ENCODE measurements at places on chromosomes 5 and 9.

DNA sequence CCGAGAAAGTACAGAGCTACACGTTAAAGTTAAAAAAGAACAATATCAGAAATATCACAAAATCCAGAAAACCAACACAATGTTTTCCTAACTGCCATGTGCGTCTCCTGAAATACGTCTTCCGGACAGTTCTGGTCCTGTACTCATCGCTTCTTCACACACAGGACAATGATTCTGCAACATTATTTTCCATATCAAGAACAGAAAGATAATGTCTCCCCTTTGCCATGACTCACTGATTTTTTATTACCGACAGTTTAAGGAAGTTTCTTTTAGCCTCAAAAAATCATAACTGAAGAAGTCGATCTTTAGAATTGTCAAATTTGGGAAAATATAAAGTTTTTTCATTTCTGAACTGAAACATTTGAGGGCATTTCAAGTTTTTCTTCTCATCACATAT lies 2.5 kb downstream of the TBC1D9B start:
- DNase-seq = no peak

- no peak for DNase-seq
Observed at GRCh38 chr9:4921449-4921848, 63.6 kb upstream of the JAK2 start.

- no peak for DNase-seq
Observed at GRCh38 chr9:69811351-69811868, 9.2 kb upstream of the CFAP95 start.

- DNase-seq = no peak
Observed at GRCh38 chr5:76697670-76698069, 18.3 kb upstream of the F2R start.

DNA sequence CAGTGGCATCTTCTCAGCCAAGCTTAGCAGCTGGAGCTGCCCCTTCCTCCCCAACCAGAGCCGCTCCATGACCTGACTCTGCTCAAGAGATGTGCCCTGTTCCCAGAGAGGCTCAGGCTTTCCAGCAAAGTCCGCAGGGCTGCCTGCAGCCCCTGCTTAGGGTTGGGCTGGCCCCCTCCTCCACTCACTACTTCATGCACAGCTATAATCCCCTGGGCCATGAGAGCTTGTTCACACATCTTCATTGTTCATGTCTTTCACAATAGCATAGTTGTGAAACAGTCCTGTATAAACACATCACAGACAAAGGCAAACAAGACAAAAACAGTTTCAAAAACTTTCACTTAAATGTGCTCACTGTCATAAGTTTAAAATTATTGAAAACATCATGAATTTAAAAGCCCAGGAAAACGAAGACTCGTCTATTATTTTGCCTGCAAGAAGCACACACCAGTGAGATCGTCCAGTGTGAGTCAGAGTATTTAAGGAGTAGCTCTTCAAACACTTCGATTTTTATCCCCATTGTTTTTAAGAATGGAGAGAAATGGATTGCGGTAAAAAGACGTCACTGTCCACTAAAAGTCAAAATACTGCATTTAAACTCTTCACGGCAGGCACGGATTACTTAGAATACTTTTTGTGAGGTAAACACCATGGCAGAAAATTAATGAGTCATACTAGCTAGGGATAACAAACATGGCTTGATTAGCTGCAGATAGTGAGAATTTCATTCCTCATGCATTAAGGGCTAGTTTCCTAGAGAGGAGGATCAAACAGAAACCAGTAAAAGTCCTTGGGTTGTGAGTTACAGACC lies 40.7 kb upstream of the S1PR3 start:
- DNase-seq = peak; percentile 49

- DNase-seq = peak; percentile 8
Observed at GRCh38 chr5:168529374-168530234, 499 bp downstream of the FBLL1 start.

DNA sequence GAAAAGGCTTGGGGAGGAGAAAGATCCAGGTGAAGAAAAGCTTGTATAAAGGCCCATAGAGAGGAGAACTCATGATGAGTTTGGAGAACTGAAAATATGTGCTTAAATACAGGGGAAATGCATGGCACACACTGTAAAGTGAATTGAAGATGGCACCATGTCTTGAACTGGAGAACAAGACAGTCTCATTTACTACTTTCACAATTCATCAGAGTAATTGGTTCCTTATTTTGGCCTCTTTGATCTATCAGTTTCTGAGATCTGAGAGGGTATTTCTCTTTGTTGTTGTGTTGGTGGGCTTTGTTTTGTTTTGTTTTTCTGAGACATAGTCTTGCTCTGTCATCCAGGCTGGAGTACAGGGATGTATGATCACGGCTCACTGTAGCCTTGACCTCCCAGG lies 98.2 kb downstream of the CEMIP2 start:
- DNase-seq = no peak

DNA sequence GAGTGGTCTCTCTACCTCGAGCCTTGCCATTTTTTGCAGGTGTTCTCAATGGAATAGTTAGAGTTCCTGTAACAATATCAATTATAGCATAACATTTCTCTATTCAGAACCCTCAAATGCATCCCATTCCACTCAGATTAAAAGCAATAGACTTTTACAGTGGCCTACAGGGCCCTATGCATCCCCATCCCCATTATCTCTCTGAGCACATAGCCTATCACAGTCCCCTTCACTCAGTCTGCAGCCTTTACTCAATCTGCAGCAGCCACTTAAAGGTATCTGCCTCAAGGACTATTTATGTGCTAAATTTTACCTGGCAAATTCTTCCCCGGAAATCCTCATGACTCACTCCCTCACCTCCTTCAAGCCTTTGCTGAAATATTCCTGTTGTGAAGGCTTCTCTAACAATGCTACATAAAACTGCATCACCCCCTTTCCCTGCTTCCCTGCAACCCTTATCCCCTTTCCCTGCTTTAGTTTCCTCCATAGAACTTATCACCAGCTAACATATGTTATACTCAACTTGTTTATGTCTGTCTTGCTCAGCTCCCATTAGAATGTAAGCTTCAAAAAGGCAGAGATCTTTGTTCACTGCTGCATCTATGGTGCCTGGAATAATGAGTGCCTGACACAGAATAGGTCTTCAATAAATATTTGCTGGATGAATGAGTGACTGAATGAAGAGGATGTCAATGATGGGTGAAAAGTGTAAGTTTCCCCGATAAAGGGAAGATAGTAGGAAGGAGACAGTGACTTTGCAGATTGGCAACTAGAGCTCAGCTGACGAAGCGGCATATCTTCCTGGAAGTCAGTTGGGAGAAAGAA lies 54.1 kb upstream of the ZNF366 start:
- DNase-seq = no peak

GRCh38 chr5:143284521-143284920 lies 119.0 kb downstream of the NR3C1 start:
- no peak for DNase-seq

- peak; percentile 93 for DNase-seq
Observed at GRCh38 chr5:140725799-140726471, 25.7 kb downstream of the ZMAT2 start.

- DNase-seq = peak; percentile 85
Observed at GRCh38 chr5:111942661-111943401, 185.8 kb upstream of the NREP start.

GRCh38 chr5:38046103-38046502 lies 206.3 kb upstream of the GDNF start:
- no peak for DNase-seq

DNA sequence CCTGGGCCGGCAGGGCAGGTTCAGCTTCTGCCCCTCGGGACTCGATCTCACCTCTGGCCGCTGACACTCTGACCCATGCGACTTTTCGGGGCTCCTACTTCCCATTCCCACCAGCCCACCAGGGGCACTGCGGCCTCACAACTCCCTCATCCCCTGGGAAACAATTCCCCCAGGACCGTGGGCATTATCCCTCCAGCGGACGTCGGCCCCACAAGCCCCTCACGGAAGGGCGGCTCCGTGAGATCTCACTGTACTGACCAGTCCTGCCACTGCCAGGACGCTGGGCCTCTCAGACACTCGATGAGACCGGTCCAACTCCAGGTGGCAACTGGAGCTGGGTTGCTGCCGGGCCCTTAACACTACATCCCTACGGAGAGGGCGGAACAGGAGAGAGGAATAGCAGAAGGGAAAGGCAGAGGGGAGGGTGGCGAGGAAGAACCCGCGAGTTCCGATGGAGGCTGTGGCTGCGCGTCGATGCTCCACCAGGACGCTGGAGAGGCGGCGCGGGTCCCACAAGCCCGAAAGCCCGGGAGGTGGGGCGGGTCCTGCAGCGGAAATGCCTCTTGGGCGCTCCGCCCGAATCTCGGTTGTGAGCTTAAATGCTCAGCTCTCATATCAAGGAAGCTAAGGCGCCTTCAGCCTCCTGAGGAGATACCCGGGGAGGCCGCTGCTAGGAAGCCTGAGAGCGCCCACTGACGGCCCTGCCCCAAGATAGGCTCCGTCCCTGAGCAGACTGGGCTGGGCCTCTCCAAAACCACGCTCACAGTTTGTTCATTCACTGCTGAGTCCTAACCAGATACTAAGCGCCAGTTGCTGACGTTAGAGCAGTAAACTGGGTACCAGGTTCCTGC lies 36.3 kb downstream of the VCP start:
- DNase-seq = peak; percentile 80

DNA sequence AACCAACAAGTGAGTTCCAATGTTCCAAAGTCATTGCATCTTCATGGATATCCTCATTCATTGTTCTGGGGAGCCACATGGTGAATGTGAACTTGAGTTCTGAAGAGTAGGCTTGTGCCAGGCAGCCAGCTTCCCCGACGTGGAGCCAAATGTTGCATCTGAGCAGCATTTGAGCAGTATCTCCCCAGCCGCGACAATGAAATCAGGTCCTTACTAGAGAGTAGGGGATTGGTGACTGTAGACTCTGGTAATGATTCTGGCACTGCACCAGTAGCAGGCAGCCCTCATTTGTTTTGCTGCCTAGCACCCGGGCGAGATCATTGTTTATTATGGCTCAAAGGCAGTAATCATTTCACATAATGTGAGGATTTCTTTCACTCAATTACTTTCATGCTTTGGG lies 451.4 kb upstream of the C9orf72 start:
- DNase-seq = no peak

- no peak for DNase-seq
Observed at GRCh38 chr9:97617939-97618416, 15.2 kb downstream of the TSTD2 start.

DNA sequence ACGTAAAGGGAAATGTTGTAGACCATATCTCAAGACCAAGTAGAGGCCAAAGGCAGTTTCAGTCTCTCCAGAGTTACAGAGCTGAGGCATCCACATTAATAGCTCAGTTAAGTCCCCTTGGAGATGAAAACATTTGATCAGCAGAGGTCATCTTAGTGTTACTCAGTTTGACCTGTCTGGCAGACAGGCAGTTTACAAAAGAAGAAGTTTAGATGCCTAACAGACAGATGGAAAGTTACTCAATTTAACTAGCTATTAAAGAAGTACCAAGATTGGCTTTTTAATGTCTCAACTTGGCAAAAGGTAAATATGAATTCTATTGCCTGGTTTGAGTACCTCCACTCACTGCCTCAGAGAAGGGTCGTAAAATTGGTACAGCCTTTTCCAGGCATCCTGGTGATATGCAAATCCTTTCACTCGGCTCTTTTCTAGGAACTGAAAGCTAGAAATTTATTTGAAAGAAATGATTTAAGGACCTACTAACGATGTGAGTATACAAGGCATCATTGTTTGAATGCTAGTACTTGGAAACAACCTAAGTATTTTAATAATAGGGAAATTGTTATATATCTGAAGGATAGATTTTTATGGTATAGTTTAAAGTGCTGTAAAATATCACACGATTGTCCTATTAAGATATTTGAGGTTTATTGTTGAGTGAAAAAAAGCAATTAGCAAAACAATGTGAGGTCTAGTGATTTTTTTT lies 14.8 kb downstream of the ACO1 start:
- no peak for DNase-seq

GRCh38 chr9:125878164-125878631 lies 131.0 kb downstream of the PBX3 start:
- DNase-seq = peak; percentile 38

DNA sequence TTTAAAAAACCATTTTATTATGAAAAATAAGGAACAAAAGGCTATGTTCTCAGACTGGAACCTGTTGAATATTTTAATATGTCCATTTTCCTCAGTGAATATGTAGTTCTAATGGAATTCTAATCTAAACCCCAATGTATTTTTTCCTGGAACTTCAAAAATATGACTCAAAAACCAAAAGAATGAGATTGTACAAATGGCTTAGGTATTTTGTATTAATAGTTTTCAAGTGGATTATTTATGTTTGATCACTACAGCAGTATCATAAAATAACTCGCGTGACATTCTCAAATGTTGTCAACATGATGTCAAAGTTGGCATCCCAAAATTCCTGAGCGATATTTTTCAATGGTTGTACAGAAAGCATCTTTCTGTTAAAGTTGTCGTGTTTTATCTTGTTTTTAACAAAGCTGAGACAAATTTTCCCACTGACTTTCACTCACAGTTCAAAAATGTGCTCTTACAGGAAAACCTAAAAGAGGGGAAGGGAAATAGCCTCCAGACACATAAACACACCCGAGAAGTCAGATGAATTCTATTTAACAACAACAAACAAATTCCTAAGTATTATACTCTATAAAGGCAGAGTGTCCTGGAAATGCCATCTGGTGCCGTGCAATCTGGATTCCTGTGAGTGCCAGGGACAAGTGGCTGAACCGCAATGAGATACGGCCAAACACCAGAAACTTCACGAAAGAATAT lies 68.1 kb upstream of the TAS2R1 start:
- peak; percentile 33 for DNase-seq

GRCh38 chr5:36908544-36909260 lies 32.1 kb downstream of the NIPBL start:
- DNase-seq = no peak

GRCh38 chr5:93100976-93101375 lies 480.0 kb downstream of the NR2F1-AS1 start:
- DNase-seq = no peak

- DNase-seq = peak; percentile 59
Observed at GRCh38 chr5:135058331-135058732, 24.3 kb upstream of the PITX1 start.

GRCh38 chr5:150209099-150209635 lies 19.3 kb downstream of the SLC6A7 start:
- DNase-seq = no peak

DNA sequence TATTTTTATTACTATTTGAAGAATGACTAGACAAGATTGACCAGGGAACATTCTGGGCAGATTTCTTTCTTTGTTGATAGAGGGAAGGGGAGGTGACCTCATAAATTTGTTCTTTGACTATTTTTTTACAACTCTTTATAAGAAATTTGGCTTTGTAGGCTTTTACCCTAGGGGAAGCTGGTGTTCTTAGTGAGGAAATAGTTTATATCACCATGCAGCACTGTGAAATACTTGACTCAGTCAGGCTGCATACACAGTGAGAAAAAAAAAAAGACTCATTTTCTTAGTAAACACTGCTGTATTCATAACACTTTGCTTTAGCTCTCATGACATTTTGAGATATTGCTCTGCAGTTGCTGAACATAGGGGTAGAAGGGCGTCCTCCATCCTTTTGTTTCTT lies 336.6 kb upstream of the PIK3R1 start:
- no peak for DNase-seq

GRCh38 chr5:55554585-55555202 lies 19.9 kb upstream of the PLPP1 start:
- no peak for DNase-seq

- DNase-seq = no peak
Observed at GRCh38 chr9:126240835-126241234, 85.8 kb upstream of the MVB12B start.

All from fibroblast of skin of right biceps (primary cell).